NCI-H345 (cell line): ENCODE measurements at places on chromosomes 5 and 9.

GRCh38 chr5:12690361-12690760 lies 786.1 kb upstream of the CTNND2 start:
- DNase-seq, result no peak

- DNase-seq, result no peak
Measured at GRCh38 chr5:169119288-169120048, 181.5 kb downstream of the SLIT3 start.

GRCh38 chr9:88025411-88026117 lies 51.2 kb upstream of the CDK20 start:
- DNase-seq, result no peak

- no peak for DNase-seq
Measured at GRCh38 chr5:1138445-1139245, 26.8 kb upstream of the SLC12A7 start.

DNA sequence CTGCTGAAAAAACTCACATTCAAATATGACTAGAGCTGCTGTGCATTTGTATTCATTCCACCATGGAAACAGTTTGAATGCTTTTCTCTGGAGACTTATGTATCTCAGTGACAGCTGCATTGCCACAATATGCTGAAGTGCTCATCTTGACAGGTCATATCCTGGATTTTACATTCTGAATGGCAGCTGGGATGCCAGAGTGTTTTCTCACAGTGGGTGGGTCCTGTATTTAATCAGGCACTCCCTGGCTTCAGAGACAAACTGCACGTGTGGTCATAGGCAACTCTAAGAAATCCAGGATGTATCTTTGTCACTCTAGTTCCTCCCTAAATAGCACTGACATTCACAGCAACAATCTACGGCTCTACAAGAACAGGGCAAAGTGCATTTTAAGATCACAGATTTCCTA lies 75.6 kb downstream of the ST8SIA4 start:
- peak; percentile 93 for DNase-seq

GRCh38 chr9:124487260-124488182 lies 19.7 kb downstream of the NR5A1 start:
- DNase-seq, result no peak

DNA sequence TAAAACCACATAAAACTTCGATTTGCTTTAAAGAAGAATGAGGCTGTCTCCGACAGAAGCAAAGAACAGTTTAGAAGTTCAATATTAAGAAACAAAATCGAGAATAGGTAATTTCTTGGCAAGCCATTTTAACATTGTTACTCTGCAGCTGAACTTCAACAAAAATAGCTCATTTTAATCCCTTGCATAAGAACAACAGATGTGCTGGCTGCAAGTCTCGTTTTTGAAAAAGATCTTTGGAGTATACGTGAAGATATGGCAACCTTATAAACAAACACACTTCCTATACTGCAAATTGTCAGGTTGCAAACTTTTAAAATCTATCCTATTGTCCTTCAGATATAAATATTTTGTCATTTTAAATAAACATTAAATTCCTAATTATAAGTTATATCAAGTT lies 71.5 kb downstream of the FBN2 start:
- no peak for DNase-seq

- DNase-seq, result peak; percentile 15
Measured at GRCh38 chr5:115586525-115587146, 15.6 kb downstream of the TICAM2 start.

- no peak for DNase-seq
Measured at GRCh38 chr5:76547891-76548524, 75.2 kb downstream of the F2RL2 start.

GRCh38 chr5:179816796-179817469 lies 3.8 kb upstream of the SQSTM1 start:
- no peak for DNase-seq

- DNase-seq, result peak; percentile 88
Measured at GRCh38 chr5:138336952-138337684, 948 bp upstream of the FAM53C start.

GRCh38 chr5:42514754-42515153 lies 91.5 kb downstream of the GHR start:
- DNase-seq, result no peak

DNA sequence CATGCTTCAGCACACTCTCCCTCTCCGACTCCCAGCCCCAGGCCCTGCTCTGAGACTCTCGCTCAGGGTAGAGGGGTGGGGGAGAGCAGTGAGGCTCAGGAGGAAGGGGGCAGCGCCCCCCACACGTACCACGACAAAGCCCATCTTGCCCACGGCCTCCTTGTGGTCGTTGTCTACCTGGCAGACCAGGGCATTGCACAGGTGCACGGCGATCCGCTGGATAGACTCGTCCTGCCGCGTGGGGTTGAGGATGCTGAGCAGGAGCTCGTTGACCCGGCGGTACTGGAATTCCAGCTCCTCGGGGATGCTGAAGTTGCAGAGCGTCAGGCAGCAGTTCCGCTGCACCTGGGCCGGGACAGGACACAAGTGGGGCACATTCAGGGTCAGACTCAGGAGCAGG lies 18.5 kb upstream of the ZDHHC12 start:
- no peak for DNase-seq

GRCh38 chr9:93577975-93578682 lies 1.7 kb downstream of the PHF2 start:
- no peak for DNase-seq

DNA sequence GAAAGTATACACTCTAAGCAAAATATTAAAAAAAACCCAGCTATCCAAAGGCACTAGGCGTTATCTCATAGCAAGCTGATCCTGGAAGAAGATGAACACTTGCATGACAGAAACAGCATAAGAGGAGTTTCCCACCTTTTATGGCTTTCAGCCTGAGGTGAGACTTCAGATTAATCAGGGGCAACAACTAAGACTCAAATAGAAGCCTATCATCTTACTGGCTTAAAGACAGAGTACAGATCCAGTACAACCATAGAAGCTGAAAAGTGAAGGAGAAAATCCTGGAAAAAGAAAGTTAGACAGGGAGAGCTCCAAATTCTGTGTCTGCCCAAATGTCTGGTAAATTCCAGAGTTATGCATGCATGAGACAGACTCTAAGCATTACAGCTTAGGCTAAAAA lies 360.8 kb upstream of the KCNN2 start:
- no peak for DNase-seq
